Pulmonary artery endothelial cell (primary cell): ENCODE measurements at places on chromosomes 1 and 21. TPM values are rescaled to one million over a fixed set of nuclear protein-coding genes. Genes with fewer than 3 reads are reported as not detected.

Gene BNIPL
- total RNA-seq, result 0.07 and 0.11 TPM in 2 replicates

Gene PGLYRP4
- not detected in 2 replicates for total RNA-seq

Gene INAVA
- not detected in 2 replicates for total RNA-seq

Gene DNAJC6
- total RNA-seq, result 2.5 and 9.4 TPM in 2 replicates

Gene TPTE
- not detected in 2 replicates for total RNA-seq

Gene TMPRSS15
- total RNA-seq, result not detected in 2 replicates

Gene CTSK
- 20.5 and 194 TPM in 2 replicates for total RNA-seq

Gene SPATA21
- total RNA-seq, result not detected in 2 replicates

- DNase-seq, result no peak
Measured at GRCh38 chr1:47407481-47407880, 8.6 kb upstream of the FOXE3 start.

- no peak for DNase-seq
Measured at GRCh38 chr1:245458234-245458633, 303.4 kb downstream of the KIF26B start.

DNA sequence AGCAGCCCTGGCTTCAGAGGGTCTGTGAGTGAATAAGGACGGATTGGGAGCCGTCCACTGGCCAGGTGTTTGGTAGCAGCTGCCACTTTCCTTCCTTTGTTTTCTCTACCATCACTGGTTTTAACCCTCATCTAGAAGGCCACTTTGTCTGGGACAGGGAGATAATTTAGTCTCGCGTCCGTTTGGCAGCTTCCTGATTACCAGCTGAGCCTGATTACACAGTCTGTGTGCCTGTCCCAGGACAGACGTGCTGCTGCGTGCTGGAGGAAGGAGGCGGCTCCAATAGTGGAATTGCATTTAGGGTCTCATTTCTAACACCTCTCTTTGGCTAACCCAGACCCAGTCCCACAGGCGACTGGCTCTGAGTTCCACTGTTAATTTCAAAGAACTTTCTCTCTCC lies 24.6 kb upstream of the CASQ2 start:
- DNase-seq, result no peak

- peak; percentile 49 for DNase-seq
Measured at GRCh38 chr1:172443666-172444453, at the start of gene PIGC. Gene PIGC (minus strand): TSS chr1:172444069. CDS start chr1:172442622, 1,447 bp downstream.

DNA sequence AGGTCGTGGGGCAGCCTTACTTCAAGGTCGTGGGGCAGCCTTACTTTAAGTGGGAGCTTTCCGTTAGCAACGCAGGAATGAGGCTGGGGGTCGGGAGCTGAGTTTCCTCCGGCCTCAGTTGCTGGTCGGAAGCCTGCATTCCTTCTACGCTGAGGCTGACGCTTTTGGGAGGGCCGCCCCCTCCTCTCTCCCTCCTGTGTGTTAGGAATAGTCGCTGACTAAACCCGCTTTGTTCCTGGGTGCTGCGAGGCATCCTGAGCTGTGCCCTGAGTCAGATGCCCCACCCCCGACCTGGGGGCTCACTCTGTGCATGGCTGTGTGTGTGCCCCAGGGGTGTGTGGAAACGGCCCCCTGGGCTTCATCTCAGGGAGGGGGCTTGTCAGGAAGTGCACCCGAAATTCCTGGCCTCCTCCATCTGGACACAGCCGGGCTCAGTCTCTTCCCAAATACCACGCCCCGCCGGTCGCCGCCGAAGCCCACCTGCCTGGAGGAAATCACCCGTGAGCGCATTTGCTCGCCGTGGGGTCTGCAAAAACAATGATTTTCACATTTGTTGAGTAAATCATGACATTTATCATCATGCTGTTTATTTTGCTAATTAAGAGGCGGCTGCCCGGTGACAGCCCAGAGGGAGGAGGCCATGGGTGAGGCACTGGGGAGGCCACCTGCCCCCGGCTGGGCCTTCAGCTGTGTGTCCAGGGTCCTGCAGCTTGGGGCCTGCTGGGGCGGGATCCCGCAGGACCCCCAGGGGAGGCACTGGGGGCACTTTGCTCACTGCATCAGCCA lies 121.4 kb downstream of the PRDM16 start:
- DNase-seq, result no peak

GRCh38 chr1:230682274-230682673 lies 31.6 kb downstream of the AGT start:
- no peak for DNase-seq

DNA sequence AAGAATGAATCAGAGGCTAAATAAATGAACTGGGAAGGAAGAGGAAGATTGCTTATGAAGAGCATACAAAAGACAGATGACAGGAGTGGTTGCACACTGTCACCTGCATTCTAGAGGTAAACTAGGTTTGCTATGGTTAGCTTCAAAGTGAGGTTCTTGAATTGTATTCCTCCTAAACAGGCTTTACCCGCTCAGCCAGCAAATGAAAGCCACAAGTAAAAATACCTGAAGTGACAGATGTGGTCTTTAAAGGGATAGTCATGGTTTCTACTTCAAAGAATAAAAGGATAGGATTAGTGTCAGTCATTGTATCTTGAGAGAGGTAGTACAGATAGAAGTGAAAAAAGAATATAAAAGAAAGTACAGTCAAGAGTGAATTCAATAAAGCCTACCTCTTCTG lies 32.4 kb upstream of the PRDX6 start:
- DNase-seq, result no peak

GRCh38 chr1:76955652-76956051 lies 88.4 kb downstream of the ST6GALNAC5 start:
- DNase-seq, result no peak

DNA sequence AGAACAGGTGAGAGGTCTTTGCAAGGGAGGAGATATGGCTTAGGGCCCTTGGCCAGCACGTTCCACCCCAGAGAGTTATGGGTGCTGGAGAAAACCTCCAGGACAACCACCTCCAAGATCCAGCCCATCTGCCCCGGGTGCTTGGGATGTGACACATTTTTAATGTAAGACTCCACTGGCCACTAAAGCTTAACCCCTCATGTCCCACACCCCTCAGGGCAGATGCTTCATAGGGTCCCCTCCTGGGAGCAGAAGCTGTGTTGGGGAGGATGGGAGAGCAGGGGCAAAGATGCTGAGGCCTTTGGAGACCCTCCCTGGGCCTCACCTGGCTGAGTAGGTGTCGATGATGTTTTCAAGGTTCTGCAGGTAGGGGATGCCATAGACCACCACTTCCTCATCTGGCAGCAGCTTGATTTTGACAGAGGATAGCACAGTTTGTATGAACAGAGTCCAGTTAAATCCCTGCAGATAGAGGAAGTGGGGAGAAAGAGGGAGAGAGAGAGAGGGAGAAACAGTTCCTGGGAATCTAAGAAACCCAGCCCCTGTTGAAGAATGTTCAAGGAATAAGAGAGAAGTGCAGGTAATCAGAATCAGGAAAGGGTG lies 11.9 kb downstream of the PRXL2B start:
- DNase-seq, result no peak

GRCh38 chr1:183800449-183800848 lies 4.5 kb upstream of the RGL1 start:
- no peak for DNase-seq

DNA sequence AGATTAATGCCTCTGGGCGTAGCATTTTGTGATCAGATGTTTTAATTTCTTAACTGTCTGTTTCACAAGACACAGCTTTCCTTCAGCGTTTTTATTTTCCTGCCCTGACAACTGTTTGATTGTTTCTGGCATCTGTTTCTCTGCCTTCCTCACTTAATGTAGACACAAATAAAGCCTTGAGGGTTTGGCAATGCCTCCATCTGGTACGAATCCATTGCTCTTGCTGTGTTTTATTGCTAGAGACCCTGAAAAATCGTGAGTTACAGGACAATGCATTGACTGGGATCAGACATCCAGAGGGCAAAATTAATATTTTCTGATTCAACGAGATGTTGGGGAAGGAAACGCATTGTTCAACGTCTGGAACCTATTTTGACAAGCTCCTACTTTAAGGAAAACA lies 363.5 kb downstream of the MRPL39 start:
- DNase-seq, result no peak
